Anterior cingulate cortex (tissue), 58 donors: ENCODE measurements at places on chromosomes 4 and X.

GRCh38 chr4:175290401-175290800, 372.2 kb downstream of the ADAM29 start:
- no peak for DNase-seq

DNA sequence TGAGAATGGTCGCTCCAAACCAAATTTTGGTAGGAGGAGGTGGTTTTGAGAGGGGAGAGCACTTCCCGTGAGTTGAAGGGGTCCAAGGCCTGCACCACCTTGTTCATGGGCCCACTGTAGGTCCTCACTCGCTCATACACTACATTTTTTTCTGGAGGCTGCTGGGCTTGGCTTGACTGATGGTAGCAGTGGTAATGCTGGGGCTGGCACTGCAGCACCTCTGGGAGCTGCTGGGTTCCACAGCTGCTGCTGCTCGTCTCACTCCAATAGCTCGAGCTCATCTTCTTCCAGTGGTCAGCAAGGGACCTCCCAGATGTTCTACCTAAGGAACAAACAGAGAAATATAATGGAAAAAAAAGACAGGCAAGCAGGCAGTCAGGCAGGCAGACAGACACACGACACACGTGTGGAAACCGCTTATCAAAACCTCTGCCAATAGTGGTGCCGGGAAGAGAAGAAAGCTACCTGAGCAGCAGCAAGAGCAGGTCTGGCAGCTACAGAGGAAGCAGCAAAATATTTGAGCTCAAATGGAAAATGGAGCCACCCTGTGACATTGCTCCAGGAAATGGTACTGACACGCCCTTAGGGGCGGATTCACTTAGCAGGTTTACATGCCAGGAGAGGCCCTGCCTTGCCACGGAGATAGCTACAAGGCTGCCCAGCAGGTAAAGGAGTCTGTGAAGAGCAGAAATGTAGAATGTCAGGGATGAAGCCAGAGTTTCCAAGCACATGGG, at the start of gene POF1B:
Gene POF1B, minus strand, starts transcription at position 492 of the 734 bp plus-strand sequence. Its CDS starts 211 bp downstream, at position 281.
- no peak for DNase-seq

GRCh38 chr4:28759064-28759463, 1898.4 kb downstream of the STIM2 start:
- no peak for DNase-seq

- no peak for DNase-seq
Measured at GRCh38 chrX:101550751-101551379, 518 bp downstream of the ARMCX1 start.

GRCh38 chrX:129938081-129938480, 32.1 kb downstream of the UTP14A start:
- no peak for DNase-seq
